ENCODE measurements at places on chromosomes 12 and 14. TPM values are rescaled to one million over a fixed set of nuclear protein-coding genes. Genes with fewer than 3 reads are reported as not detected.

- DNase-seq, result no peak
Observed at GRCh38 chr14:73749706-73750530, 35.7 kb upstream of the PNMA1 start.

GRCh38 chr12:6606331-6607131 is 648 bp downstream of the CHD4 start:
- DNase-seq, result peak; percentile 40

DNA sequence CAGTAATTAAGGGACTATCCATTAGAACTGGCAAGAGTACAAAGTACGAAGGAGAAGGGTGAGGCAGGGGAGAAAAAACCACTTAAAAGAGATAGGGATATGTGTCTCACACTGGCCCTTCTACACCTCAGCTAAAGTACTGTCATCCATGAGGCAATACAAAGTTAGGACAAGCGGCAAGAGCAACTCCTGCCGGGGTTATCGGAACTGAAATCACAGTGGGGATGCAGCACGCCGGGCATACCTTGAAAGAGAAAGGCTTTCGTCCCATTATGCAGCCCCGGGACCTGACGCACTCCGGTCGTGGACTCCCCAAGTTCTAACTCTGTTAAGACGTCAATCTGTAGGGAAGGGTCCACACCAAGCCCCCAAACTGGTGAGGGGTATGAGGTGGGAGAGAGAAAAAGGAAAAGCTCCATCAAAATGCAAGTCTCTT is 1.1 kb downstream of the NELL2 start:
- peak; percentile 4 for DNase-seq

DNA sequence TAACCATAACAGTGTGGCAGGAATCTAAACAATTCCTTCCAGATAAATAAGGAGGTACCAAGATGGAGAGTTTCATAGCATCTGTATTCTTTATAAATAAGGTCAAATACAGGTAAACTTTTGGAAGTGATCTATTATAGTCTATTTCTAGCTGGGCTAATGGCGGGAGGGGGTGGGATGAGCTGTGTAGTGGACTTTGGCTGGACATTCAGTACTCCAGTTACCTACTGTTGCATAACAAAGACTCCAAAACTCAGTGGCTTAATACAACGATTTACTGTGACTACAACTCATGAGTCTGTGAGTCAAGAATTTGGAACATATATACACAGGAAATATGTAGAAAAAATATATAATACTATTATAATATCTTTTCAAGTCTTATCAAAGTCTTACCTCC is 496.1 kb downstream of the BCL11B start:
- DNase-seq, result no peak

Gene PMCH
- 0.19 TPM for polyA plus RNA-seq

- no peak for DNase-seq
Observed at GRCh38 chr14:93884950-93885349, 42.2 kb upstream of the FAM181A start.

GRCh38 chr12:1369460-1369859 is 224.9 kb downstream of the FBXL14 start:
- peak; percentile 11 for DNase-seq

- no peak for DNase-seq
Observed at GRCh38 chr12:51687614-51688013, 96.6 kb downstream of the SCN8A start.

Gene ANKS1B
- polyA plus RNA-seq, result not detected

DNA sequence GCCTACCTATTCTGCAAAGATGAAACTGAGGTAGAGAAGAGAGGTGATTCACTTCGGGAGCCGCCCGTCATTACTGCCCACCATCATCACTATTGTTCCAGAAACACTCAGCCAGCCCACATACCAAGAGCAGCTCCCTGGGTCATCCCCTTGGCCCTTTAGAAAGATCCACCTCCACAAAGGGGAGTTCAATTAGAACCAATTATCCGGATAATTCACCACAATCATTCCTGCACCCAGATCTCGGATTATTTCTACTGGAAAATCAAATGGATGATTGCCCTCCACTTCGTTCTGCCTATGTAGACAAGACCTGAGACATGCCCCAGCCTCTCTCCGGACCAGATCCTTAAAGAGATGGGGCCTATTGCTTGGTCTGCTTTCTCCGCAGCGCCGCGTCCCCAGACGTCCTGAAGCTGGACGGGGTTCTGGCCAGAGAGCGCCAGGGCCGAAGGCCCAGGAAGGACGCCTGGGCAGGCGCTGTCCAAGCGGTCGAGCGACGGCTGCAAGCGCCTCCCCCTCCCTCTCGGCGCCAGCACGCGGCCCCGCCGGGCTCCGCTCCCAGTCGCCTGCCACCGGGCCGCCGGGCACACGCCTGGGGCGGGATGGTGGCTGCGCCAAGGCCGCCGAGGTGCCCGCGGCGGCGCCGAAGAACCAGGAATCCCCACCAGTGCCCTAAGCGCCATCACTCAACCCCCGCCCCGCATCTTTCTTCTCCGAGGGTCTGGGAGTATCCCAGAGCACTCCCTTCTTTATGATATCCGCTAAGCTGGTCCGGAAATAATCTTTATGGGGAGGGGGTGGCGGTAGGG is 1.3 kb upstream of the ASCL1 start:
- no peak for DNase-seq

Gene KLRG1
- 15.9 TPM for polyA plus RNA-seq

DNA sequence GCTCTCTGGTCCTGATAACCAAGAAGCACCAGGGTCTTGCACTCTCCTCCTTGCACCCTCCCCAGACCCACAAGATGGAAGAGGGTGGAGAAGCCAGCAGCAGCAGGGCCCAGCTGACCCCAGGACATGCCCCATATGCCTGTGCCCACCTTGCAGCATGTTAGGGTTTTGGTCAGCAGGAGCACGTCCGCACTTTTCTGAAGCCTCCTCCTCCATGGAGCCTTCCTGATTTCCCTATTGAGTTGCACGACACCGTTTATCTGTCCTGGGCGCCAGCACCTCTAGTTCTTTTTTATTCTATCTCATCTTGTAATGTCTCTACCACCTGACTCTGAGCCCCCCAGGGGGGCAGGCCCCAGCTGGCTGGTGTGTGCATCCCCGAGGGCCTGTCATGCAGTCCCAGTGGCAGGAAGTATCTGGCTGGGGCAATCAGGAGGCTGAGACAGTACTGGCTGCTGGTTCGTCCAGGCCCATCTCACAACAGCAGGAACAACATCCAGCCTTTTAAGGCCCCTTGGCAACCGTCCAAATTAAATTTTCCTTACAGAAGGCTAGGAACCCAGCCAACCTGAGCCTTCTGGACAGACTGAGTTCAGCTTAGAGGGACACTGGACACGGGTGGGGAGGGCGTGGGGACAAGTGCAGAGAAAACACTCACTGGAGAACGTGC is 39.6 kb downstream of the CCDC85C start:
- peak; percentile 78 for DNase-seq

- DNase-seq, result no peak
Observed at GRCh38 chr14:61108496-61109141, 127.6 kb downstream of the SLC38A6 start.

- no peak for DNase-seq
Observed at GRCh38 chr12:9883175-9883574, 1.9 kb downstream of the KLRF2 start.

- no peak for DNase-seq
Observed at GRCh38 chr12:42761601-42762350, 172.2 kb upstream of the PRICKLE1 start.

Gene NDUFA12
- polyA plus RNA-seq, result 184 TPM

DNA sequence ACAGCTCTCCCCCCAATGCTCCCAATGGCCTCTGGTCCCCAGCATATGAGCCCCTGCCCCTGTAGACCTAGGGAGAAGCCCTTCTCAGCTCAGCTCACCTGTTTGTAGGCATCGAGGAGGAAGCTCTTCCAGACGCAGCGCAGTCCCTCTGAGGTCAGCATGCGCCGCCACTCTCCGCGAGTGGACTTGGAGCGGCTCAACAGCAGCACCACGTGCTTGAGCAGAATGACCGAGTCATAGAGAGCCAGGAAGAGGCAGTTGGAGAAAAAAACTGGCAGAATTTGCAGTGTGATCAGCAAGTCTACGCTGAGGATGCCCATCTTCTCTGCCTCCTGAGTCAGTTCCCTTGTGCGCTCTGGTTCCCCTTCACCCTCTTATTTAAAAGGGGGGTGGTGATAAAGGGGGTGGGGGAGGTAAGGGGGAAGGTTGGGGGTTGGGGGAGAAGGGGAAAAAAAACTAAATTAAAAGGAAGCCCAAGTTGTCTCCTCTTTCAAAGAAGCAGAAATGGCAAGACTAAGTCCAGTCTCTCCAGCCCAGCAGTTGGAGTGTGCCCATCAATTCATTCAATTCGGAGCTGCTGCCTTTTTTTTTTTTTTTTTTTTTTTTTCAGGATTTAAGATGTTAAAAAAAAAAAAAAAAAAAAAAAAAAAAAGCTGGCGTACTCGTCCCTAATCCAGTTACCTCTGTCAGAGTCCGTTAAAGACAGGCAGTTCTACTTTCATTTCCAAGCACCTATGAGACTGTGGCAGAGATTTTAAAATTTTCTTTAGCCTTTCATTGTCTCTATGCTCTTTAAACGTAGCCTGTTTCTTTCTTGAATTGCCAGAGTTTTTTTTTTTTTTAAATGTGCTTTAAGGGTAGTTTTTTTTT is at the start of gene DIO2:
Gene DIO2 (minus strand): TSS at position 352 of the 870 bp plus-strand sequence. CDS start 32 bp downstream, at position 320.
- DNase-seq, result peak; percentile 3

Gene SSTR1
- 2.2 TPM for polyA plus RNA-seq

- DNase-seq, result no peak
Observed at GRCh38 chr12:115233891-115234543, 550.0 kb upstream of the TBX3 start.
